ENCODE measurements at places on chromosomes 16 and 17.
A peak's percentile ranks its signal among the peaks of the same experiment; 100 is the strongest.

DNA sequence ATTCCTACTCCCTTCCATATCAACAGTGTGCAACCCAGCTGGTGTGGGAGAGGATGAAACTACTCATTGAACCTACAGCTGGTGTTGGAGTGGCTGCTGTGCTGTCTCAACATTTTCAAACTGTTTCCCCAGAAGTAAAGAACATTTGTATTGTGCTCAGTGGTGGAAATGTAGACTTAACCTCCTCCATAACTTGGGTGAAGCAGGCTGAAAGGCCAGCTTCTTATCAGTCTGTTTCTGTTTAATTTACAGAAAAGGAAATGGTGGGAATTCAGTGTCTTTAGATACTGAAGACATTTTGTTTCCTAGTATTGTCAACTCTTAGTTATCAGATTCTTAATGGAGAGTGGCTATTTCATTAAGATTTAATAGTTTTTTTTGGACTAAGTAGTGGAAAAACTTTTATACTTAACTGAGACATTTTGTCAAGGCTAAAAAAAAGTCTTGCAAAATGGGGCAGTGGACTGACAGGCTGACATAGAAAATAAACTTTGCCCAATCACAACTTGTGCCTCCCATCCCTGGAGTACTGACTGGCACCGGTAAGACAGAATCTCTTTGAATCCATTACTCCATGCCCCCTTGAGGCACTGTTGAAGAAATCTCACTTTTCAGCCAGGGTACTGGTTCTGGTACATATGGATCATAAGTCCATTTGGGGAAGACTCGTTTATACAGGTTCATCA, 12.5 kb downstream of the TSR1 start:
- no peak for ATAC-seq

GRCh38 chr16:2468233-2468724, 2.8 kb upstream of the NTN3 start:
- peak; percentile 13 for ATAC-seq

DNA sequence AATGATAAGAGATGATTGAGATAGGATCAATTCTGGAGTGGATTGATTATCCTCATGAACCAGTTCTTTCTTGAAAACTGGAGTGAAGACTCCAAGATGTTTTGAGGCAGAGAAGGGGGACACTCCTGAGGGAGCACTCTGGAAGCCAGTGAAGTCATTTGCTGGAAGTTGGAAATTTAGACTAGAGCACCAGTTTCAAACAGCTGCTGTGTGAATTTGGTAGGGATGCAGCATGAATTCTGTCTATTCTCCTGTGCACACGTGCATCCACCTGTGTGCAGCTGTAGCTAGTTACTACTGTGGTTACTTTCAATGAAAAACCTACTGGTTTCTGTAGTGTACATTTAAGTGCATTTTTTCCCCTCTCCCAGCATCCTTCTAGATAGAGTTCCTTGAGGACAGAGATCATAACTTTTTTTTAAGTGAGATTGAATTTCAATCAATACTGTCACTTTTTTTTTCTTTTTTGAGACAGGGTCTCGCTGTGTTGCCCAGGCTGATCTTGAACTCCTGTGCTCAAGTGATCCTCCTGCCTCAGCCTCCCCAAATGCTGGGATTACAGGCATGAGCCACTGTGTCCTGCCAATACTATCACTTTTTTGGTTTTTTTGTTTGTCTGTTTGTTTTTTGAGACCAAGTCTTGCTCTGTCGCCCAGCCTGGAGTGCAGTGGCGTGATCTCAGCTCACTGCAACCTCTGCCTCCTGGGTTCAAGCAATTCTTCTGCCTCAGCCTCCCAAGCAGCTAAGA, 65.9 kb downstream of the TUBD1 start:
- no peak for ATAC-seq

DNA sequence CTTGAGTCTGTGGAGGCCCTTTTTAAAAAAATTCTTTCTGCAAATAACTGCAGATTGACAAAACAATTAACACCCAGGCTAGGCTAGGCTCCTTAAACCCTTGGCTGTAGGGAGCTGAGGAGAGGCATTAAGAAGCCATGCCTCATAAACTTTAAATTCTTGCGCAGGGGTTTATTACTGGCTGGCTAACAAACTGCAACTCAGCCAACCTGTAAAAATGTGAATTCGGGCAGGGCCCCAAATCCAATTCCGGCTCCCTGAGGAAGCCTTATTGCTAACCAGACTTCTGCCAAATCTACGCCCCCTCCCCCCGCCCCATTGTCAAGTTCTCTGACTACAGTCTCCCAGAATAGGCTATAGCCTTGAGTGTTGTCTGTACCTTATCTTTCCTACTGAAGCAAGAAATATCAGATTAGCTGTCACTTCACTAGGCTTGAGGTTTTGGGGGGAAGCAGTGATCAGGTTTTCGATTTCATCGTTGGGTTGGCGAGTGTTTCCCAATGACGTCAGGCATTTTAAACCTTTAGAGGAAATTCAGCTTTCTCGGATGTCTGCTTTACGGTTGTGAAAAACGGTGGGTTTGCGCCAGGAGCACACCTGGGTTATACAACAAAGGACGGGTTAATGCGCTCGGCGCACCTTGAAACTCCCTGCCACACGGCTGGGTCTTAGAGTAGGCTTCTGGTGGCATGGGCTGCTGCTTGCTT, 2.0 kb downstream of the CDH3 start:
- ATAC-seq = no peak

GRCh38 chr16:72987480-72987901, 60.4 kb downstream of the ZFHX3 start:
- no peak for ATAC-seq

DNA sequence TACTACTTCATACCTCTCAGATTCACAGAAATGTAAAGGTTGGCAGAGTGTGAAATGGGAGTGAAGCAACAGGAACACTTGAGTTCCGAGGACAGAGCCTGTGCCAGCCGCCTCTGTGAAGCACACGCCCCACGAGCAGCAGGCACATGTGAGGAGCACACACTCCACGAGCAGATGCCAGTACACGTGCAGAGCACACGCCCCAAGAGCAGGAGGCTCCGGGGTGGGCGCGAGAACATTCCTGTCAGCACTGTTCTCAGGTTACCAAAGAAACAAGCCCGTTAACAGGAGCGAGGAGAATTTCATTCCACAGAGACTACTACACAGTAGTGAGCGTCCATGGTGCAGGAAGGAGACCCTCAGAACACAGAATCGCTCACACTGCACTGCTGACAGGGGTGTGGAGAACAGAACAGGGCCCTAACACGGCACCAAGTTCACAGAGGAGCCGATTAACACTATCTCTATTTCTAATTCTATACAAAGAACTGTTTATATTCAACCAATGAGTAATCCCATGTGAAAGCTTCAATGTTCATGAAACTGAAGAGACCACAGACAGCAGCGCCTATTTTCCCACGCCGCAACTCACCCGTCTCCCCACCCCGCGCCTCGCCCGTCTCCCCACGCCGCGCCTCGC, 40.1 kb downstream of the KLHDC4 start:
- peak; percentile 72 for ATAC-seq

DNA sequence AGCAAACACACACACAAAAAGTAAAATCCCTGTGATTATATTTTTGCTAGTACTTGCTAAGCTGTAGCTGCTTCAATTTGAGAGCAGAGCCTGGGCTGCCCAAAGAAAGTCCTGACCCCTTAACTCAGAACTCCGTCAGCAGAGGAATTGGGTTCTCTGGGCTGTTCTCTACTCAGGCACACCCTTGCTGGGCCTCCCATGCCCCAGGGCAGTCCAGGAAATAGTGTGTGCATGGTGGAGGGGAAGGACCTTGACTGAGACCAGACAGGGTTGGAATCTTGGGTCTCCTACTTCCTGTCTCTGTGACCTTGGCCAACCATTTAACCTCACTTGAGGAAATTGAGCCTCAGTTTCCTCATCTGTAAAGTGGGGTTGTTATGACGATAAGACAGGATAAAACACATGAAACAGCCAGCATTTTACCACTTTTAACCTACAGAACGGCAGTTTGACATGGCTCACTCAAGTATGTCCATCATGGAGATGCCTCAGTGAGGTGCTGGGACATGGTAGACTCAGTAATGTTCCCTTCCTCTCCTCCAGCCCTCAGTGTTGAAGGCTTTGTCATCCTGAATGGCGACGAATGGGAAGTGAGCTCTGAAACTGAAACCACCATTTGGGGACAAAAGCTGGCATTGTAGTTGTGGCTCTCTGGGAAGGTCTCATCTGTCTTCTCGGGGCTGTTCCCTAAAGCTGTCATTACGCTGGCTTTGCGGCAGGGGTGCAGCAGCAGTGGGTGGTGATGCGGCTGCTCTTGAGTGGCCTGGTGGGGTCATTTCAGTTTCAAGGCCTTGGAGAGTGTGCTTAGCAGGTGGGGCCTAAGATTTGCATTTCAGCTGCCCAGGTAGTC, 74.9 kb downstream of the CMIP start:
- no peak for ATAC-seq

- ATAC-seq = no peak
These were observed 188.2 kb upstream of the RPL38 start for GRCh38 chr17:74015316-74015715.

DNA sequence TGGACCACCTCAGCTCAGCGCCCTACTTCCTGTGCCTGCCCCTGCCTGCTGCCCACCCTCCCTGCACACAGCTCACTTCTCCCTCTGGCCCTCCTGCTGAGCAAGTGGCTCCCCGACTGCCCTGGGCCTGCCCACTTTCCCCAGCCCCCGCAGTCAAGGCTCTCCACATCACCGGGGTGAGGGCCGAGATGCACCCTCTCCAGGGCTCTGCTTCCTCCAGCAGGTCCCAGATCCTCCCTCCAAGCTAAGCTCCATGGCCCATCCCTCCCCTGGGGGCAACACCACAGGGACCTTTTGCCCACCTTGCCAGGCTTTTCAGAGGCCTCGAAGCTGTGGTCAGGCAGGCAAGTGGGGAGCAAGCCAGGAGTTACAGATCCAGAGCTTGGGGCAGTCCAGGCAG, 820.2 kb downstream of the KCNJ18 start:
- no peak for ATAC-seq

- peak; percentile 16 for ATAC-seq
These were observed 88.2 kb downstream of the IRF8 start for GRCh38 chr16:85986931-85987749.

Data from motor neuron (in vitro differentiated cells).